ENCODE measurements at places on chromosomes 3 and 15.

DNA sequence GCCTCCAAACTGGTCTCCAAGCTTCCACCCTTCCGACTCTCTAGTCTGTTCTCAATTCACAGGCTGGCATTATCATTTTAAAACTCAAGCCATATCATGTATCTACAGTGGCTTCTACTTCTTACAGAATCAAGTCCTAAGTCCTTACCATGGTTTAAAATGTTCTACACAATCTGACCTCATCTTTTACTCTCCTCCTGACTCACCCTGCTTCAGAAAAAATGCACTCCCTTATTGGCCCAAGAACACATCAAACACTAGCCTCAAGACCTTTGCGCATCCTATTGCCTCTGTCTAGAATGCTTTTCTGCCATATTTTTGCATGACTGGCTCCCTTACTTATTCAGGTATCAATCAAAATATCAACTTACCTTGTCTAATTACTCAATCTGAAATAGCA lies 11.0 kb downstream of the MRPL3 start:
- no peak for DNase-seq

- no peak for DNase-seq
Measured at GRCh38 chr3:101288294-101288693, 32.1 kb downstream of the IMPG2 start.

DNA sequence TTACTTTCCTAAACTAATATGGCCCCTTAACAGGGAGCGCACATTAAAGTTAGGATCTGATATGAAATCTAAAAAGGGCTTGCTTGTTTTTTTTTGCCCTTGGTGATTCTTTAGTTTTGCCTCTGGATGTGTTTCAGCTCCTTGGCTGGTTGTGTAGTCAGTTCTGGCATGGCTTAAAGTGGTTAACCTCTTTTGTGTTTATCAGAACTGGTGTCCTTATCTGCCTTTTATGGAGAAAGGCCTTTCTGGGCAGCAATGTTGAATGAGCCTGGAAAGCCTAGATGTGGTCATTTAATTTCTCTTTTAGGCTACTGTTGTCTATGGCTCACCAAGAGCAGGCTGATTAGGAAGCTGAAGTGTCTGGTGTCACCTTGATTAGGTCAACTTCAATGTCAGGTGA lies 254.5 kb upstream of the ROPN1 start:
- no peak for DNase-seq

DNA sequence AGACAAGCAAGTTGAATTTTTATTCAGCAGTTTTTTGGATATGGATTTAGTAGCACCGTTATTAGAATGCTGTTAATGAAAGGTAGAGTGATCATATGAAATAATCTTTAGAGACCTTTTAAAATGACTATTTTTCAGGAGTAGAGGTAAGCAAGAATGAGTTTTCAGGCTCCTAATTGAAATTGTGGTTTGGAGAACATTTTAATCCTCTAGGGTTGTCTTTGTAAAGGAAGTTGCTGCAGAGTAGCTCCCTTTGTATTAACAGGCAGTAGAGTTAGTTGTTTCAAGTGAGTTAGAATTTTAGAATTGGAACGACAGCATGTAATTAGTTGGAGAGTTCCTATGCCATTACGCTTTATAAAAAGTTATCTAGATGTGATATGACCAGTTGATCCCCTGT lies 27.2 kb upstream of the EDEM1 start:
- no peak for DNase-seq

- DNase-seq = no peak
Measured at GRCh38 chr3:173531602-173532001, 134.1 kb downstream of the NLGN1 start.

DNA sequence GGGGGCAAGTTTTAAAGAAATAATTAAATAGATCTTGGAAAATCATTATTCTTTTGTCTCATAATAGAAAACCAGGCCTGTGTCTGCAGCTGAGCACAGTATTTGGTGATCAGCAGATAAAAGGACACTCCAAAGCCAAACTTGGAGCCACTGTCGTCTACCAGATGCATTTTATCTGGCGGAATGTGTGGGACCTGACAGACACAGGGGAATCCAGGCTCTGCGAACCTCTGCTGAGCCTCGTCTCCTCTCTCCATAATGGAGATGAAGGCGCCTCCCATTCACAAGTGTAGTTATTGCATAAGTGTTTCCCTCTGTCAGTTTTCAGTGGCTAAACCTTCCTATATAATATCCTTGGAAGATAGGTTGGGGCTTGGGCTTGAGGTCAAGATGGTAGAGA lies 42.1 kb downstream of the EEFSEC start:
- no peak for DNase-seq

GRCh38 chr3:76501315-76501714 lies 538.6 kb upstream of the ROBO2 start:
- no peak for DNase-seq

DNA sequence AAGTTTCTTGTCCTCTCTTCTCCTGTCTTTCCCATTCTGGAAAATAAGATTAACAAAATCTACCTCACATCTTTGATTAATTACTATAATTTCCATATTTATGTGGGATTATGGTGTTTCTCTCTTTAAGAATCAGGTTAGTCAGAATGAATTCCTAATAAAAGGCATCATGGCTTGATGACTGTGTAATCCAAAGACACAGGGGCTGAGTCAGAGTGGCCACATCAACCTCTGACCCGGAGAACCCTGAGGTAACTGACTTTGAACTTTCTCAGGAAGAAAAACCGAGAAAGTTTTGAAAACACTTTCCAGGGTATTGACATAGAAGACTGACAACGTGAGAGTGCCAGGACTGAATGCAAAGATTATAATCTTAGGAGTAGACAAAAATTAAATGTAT lies 170.3 kb upstream of the MCTP2 start:
- DNase-seq = no peak

DNA sequence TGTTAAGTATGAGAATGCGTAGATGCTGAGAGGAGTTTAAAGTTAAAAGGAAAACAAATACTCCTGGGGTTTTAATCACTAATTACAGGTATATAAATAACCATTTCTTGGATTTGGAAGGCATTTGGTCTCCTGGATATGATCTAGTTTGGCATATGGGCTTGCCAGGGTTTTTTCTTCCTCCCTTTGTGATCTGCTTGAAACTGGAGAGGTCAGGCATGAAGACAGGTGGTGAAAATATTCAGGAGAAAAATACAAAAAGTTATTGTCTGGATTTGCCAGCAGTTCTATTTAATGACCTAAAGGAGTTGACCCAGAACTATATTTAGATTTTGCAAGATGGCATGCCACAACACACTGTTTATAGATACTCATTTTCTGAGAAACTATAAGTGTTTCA lies 136.3 kb downstream of the DIPK2A start:
- DNase-seq = no peak

DNA sequence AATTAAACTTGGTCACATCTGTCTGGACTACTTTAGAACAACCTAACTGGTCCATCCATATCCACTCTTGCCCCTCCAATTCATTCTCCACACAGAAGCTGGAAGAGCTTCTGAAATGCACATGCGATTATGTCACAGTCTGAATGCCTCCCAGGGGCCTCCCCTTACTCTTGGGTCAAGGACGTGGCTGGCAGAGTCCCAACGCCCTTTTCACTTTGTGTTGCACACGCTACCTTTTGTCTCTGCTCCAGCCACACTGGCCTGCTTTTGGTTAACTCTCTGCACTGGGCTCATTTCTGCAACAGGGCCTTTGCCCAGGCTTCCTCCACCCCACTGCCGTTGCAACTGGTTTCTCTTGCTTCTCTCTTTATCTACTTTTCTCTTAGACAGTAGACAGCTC lies 245.2 kb downstream of the IL20RB start:
- no peak for DNase-seq

DNA sequence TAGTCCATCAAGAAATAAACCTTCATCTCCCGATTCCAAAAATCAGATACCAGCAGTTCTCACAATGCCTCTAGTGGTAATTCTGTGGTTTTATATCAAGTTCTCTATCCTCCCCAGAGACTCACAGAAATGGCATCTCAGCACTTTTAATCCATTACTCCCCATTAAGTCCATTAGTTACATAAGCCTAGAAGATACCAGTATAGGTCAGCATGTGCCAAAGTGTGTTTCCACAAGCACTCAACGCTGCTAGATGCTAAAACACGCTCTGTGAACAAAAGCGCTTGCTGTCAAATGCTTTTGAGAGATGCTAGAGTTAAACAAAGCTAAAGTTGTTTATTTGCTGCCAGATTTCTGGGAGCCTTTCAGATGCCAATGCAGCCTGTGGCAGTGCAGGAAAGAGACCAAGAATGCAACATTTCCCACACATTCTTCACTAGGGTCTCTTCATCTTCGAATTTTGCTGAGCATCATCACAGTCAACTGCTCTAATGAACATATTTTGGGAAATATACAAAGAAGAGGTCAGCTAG lies 918.8 kb upstream of the CFAP20DC start:
- DNase-seq = no peak

GRCh38 chr15:57421551-57421950 lies 45.2 kb downstream of the CGNL1 start:
- no peak for DNase-seq

GRCh38 chr15:57866149-57866736 lies 159.7 kb downstream of the POLR2M start:
- DNase-seq = no peak

DNA sequence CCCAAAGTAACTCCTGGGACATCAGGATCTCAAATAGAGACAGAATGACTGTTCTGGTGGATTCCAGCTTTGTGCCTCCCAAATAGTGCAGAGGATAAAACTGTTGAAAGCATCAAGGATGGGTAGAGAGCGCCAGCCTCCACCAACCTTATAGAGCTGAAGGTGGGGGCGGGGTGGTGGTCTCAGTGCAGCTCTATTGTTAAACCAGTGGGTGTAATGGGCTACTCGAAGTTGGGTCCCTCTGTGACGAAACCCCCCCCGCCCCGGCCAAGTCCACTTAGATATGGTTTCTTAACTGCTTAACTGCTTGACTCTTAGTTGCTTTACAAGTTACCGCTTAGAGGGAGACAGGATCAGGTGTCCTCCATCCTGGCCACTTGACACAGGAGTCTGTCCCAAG lies 22.7 kb downstream of the DHX30 start:
- DNase-seq = no peak

GRCh38 chr3:171525437-171525836 lies 65.2 kb upstream of the TNIK start:
- no peak for DNase-seq

GRCh38 chr3:32283304-32283703 lies 44.8 kb downstream of the CMTM8 start:
- no peak for DNase-seq

DNA sequence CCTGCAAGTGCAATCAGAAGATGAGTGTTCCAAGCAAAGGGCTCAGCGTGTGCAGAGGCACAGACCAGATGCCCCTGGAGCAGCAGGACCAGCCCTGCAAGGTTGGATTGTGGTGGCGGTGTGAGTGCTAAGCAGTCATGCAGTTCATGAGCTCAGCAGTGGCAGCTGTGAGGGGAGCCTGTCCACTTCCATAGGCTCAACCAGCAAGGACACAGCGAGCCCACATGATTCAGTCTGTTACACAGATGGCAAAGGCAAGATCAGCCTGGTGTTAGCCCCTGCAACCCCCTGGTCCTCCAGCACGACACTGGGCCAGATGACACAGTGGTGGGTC lies 95.9 kb upstream of the PRR23E start:
- no peak for DNase-seq

- no peak for DNase-seq
Measured at GRCh38 chr15:44319385-44319784, 30.9 kb downstream of the GOLM2 start.

GRCh38 chr3:192819001-192819569 lies 91.7 kb upstream of the FGF12 start:
- DNase-seq = no peak

GRCh38 chr15:91523596-91523995 lies 329.9 kb upstream of the SLCO3A1 start:
- DNase-seq = no peak

DNA sequence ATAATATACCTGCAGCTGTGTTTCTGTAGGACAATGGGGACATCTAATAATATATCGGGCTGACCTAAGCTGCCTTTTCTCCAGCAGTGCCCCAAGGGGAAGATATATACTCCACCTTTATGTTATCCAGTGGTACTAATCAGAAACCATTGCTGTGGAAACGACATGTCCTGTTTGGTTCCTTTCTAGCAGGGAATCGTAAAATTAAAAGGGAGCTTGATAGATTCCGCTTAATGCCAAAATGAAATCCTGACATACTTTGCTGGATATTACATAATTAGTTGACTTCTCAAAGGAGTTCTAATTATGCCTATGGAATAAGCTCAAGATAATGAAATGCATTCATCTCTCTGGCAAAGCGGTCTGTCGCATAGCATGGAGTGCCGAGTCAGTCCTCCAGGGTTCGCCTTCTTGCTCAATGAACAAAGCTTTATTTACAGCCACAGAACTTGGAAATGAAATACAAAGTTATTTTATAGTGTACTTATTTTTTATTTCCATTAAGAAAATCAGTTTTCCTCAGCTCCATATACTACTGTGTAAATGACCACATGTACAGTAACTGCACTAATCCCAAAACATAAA lies 262.8 kb downstream of the LRTM1 start:
- no peak for DNase-seq

GRCh38 chr15:40332113-40332781 lies 8.5 kb downstream of the CCDC9B start:
- DNase-seq = no peak

- no peak for DNase-seq
Measured at GRCh38 chr15:89128320-89129122, 40.3 kb downstream of the ABHD2 start.

GRCh38 chr3:60333710-60334109 lies 917.5 kb downstream of the FHIT start:
- DNase-seq = no peak

DNA sequence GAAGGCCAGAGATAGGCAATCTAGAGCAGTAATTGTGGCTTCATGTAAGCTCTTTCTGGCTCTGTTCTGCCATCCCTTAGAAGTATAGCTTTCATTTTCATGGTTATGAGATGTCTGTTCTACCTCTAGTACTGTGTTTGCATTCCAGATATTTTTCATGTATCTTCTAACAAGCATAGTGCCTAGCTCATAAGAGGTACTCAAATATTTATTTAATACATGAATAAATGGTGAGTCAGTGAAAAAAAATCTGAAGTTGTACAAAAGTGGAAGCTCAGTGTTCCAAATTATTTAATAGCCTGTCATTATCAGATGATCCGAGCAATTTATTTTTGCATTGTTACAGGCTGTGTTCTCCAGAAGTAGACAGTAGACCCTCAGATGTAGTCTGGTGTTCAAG lies 64.3 kb downstream of the OXSM start:
- DNase-seq = no peak

- DNase-seq = no peak
Measured at GRCh38 chr3:4814305-4814903, 164.8 kb upstream of the BHLHE40 start.

DNA sequence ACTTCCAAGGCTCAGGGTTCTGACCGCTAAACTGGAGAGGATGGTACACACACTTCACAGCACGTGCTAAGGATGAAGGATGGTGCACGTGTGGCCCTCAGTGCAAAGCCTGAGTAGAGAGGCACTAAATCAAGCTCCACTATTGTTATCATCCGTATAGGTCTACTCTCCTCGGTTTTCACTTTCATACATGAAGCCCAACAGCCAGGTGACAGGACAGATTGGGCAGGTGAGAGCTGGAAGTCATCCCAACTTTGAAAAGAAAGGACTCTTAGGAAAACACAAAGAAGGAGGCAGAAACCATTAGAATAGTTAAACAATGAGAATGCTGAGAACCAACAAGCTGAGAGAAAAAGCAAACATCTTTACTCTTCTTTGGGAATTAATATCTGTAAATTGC lies 21.1 kb downstream of the MAGI1 start:
- DNase-seq = no peak
